Right renal cortex interstitium (tissue), 3 donors: ENCODE measurements at places on chromosomes 2 and 18. TPM values are rescaled to one million over a fixed set of nuclear protein-coding genes. Genes with fewer than 3 reads are reported as not detected.

RGPD4 gene
- polyA plus RNA-seq, result not detected

KLHL14 gene
- 28.1 TPM for polyA plus RNA-seq

DNA sequence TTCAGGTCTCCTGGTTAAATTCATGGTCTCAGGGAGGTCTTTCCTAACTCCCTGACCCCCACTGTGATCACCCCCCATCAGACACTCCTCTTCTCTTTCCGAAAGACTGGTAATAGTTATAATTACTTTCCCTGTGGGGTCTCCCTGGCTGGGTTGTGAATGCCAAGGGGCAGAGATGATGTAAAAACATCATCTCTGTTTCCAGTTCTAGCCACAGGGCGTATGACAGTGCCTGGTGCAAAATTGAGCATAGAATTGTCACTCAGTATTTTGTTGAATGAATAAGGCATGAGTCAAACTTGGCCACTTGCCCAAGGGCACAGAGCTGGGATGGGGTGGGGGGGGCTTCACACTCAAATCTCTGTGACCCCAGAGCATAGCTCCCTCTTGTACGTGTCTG, 65.2 kb downstream of the LTBP1 start:
- no peak for DNase-seq

RPRD1A gene
- 65.5 TPM for polyA plus RNA-seq

- no peak for DNase-seq
Observed at GRCh38 chr2:216004697-216005283, 8.6 kb downstream of the MREG start.

DSG4 gene
- 0.03 TPM for polyA plus RNA-seq

DNA sequence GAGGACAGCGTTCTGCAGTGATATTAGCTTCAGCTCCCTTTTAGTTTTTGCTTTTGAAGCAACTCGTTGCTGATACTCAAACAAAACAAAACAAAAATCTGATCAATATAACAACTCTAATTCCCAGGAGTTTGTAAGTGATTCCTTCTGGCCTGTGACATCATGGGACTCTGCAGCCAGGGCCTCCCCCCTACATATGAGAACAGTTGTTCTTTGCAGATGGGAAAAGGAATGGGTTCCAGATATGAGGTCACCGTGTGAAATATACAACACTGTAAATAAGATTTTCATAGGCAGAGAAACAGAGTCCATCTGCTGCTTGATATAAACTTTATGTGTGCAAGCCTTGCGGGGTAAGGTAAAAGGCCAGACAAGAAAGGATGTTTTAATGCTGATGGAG, 56.7 kb downstream of the DIS3L2 start:
- no peak for DNase-seq

SPEG gene
- 9.2 TPM for polyA plus RNA-seq

DNA sequence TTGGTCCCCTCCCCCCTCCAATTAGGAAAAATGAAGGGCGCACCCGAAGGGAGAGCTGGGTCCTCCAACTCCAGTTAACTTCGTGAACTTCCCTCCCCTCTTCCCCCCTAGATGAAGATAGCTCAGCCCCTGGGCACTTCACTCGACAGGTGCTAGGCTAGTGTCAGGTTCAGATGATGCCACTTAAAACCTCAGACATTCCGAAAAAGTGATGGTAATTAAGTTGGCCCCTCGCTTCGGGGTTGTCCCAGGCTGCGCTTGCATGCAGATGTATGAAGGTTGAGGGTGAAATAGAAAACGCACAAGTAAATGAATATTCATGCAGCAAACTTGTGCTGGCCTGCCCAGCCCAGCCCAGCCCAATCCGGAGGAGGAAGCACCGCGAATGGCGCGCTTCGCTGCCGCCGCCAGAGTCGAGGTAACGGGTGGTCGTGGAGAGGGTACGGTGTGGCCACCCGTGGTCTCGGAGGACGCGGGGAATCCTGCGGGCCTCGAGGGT, 3.0 kb upstream of the GBX2 start:
- DNase-seq, result no peak

SOWAHC gene
- polyA plus RNA-seq, result 19.8 TPM

SPATA3 gene
- not detected for polyA plus RNA-seq

DNA sequence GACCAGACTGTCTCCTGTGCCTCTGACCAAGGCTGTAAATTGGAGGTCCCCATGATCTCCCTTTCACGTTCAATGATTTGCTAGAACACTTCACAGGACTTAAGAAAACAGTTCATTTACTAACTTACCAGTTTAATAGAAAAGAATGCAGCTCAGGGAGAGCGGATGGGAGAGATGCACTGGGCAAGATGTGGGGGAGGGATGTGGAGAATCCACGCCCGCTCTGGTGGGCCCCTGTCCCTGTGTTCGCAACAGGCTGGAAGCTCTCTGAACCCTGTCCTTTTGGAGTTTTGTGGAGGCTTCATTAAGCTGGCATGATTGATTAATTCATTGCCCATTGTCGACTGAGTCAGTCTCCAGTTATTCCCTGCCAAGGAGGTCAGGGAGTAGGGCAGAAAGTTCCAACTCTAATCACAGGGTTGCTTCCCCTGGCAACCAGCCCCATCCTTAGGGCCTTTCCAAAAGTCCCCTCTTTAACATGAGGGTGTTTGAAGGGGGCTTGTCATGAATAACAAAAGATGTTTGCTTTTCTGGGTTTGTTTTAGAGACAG, 257.1 kb downstream of the ACKR3 start:
- no peak for DNase-seq

DNA sequence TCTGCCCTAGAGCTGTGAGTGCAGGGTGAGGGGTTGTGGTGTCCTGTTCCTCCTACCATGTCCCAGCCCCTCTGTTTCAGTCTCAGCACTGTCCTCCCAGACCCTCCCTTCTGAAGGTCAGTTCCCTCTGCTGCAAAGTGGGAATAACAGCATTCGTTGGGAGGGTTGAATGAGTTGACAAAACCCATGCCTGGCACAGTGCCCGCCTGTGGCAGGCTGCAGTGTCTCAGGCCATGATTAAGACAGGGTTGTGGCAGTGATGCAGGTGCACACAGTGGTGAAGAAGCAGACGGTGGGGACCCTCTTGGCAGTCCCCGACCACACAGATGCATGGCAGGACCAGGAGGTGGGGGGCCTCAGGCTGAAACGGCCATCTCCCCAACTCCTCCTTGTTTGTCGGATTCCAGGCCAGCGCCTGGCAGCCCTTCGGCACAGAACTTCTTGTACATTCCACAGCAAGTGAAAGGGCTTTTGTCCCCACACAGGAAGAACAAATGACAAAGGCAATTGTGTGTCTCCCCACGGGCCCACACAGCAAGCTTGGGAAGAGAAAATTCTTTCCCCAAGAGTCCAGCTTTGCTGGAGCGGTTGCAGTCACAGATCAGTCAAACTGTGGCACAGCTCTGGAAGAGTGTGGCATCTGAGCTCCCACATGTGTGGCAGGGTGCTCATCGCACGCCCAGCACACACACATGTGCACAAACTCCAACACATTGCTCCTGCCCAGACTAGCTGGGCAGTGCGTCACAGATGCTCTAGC, 92.0 kb upstream of the MSH2 start:
- no peak for DNase-seq

GRCh38 chr2:20656561-20656960, 5.7 kb upstream of the HS1BP3 start:
- no peak for DNase-seq

GRCh38 chr2:197001921-197002320, 75.4 kb upstream of the PGAP1 start:
- DNase-seq, result no peak

DNA sequence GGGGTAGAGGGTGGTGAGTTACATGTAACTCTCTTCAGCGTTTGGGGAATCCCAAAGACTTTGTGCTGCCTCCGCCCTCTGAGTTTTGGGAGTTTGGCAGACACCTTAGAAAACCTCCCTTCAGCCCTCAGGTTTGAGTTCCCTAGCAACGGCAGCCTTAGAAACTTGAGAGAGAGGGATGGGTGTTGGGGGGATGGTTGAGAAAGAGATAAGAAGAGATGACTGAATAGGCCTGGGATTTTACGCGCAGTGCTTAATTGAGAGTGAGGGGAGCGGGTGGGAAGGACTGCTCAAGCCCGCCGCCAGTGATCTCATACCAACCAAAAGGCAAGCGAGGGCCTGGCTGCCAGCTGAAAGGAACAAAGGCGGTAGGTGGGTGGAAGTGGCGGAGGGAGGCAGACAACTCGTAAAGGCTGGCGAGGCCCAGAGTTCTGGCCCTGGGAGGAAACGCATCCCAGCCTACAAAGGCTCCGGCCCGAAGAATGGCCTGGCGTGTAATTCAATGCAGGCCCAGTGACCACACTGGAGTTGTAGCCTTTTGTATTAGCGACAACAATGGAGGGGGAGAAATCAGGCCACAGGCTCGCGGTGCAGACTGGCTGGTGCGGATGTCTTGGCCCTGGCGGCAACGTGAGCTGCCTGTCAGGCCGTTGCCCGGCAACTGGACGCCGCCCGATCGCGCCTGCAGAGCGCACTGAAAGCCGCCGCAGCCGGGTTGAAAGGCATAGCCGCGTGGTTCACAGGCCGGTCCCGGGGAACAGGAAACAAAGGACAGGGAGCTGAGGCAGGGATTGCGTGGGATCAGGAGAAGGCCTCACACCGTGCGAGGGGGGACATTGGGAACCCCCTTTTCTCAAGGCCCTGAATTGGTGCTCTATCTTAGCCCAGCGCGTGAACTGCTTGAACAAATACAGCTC, 39.9 kb upstream of the DARS1 start:
- no peak for DNase-seq

VAMP5 gene
- polyA plus RNA-seq, result 51.5 TPM

DNA sequence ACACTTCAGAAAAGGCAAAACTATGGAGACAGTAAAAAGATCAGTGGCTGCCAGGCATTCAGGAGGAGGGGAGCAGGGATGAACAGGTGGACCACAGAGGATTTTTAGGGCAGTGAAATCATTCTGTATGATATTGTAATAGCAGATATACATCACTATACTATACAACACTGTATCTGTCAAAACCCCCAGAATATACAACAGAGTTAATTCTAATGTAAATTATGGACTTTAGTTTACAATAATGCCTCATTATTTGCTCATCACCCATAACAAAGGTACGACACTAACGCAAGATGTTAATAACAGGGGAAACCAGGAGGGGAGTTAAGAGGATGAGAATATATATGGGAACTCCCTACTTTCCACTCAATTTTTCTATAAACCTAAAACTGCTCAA, 28.8 kb downstream of the MAP3K2 start:
- DNase-seq, result no peak

- no peak for DNase-seq
Observed at GRCh38 chr2:96877631-96878092, 7.8 kb upstream of the SEMA4C start.

REEP1 gene
- polyA plus RNA-seq, result 3.0 TPM

- no peak for DNase-seq
Observed at GRCh38 chr2:169452080-169452479, 27.2 kb upstream of the BBS5 start.

- DNase-seq, result no peak
Observed at GRCh38 chr2:105842555-105842954, 97.8 kb downstream of the NCK2 start.

DNA sequence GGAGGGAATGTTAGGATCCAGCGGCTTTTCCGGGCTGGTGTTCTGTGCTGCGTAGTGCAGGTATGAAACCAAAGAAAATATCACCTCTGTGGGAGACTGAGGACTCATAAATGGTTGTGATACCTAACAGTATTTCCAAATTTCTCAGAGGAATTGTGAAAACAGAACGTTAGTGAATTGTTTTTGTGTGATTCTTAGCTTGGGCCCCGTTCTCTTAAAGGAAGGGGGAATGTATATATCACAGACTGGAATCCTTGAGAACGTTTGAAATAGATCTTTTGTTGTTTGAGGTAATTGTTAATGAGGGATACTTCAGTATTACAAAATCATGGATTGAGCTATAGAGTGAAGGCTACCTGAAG, 834 bp downstream of the ZNF638 start:
- no peak for DNase-seq

KCNG2 gene
- polyA plus RNA-seq, result not detected

- no peak for DNase-seq
Observed at GRCh38 chr18:79368681-79369080, 27.0 kb upstream of the NFATC1 start.

DNA sequence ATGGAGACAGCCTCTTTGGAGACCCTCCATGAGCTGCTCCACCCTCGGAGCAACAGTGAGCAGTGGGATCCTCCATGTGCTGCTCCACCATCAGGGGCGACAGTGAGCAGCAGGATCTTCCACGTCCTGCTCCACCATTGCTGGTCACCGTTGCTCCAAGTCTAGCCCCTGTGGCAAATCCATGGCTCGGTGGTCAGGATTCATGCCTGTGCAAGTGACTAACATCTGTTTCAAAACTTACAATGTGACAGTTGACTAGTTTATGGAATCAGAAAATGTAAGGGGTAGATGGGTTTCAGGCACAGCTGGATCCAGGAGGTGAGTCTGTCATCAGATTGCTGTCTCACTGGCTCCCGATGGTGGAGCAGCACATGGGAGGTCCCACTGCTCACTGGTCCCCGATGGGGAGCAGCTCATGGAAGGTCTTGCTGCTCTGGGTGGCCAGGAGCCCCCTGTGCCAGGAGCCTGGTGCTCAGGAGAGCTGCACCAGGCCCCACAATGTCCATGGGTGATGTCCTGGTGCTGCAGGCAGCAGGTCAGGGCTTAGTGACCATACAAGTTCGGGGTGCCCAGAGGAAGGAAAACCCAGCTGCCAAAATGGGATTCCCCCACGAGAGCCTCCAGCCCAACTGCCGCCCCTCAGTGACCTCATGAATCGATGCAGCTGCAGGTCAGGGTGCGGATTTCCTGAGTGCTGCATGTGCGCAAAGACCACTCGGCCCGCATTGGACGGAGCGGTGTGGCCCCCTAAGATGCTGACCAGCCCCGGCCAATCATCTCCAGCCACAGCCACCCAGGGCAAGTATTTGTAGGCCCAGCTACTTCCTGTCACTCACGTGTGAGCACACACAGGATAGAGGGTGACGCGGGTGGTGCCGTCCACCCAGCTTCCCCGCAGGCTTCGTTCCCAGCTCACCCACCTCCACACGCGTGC, 116.5 kb upstream of the OTOS start:
- DNase-seq, result no peak

DNA sequence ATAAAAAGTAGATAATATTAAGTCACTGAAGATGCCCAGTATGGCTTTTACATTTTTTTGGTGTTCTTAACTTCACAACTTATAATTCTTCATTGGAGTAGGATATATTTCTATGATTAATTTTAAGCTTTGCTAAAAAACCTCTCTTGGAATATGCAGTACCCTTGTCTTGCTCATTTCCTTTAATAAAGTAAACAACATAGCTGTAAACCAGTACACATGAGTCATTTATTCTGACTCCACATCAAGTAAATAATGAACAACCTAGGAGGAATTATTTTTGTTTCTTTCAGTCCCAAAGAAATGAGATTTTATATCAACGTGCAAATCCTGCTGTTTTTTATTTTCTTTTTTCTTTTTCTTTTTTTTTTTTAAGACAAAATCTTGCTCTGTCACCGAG, 869.1 kb downstream of the CNTNAP5 start:
- no peak for DNase-seq

- no peak for DNase-seq
Observed at GRCh38 chr2:16798472-16798871, 132.8 kb upstream of the CYRIA start.

DNA sequence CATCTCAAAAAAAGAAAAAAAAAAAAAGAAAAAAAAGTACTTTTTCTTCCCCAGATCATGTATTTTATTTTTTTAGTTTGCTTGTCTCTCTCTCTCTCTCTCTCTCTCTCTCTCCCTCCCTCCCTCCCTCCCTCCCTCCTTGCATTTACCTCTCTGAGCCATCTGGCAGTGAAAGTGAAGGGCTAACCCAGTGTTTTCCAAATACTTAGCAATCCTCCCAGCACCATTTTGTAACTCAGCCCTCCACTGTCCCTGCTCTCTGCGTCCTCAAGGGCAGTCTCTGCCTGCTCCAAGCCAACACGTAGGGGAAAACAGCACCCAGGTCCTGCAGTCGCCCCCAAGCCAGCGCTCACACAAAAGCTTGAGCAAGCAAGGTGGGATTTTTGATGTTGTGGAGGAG, 19.6 kb upstream of the TEX44 start:
- DNase-seq, result no peak

- no peak for DNase-seq
Observed at GRCh38 chr18:22459491-22459890, 41.8 kb upstream of the CTAGE1 start.

LIMS4 gene
- polyA plus RNA-seq, result 1.1 TPM
